ENCODE measurements at places on chromosomes 2 and 18.

- no peak for DNase-seq
Observed at GRCh38 chr2:226491112-226491511, 308.5 kb downstream of the IRS1 start.

- DNase-seq = no peak
Observed at GRCh38 chr2:63680455-63680854, 91.7 kb downstream of the MDH1 start.

DNA sequence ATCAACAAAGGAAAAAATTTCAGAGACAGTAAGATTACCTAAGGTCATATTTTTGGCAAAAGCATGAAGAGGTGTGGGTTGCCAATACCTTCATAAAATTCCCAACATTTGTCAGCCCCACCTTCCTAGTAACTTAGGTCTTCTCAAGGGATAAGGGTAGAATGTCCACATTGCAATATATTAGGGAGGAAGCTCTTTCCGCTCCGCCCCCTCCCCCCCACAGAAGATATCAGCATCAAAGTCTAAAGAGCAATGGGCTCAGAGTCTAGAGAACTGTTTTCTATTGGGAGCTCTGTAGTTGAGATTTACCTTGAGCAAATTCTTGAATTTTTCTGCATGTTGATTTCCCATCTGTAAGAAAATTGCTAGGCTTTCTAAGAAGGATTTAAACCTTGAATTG lies 200.3 kb downstream of the CD226 start:
- DNase-seq = no peak

DNA sequence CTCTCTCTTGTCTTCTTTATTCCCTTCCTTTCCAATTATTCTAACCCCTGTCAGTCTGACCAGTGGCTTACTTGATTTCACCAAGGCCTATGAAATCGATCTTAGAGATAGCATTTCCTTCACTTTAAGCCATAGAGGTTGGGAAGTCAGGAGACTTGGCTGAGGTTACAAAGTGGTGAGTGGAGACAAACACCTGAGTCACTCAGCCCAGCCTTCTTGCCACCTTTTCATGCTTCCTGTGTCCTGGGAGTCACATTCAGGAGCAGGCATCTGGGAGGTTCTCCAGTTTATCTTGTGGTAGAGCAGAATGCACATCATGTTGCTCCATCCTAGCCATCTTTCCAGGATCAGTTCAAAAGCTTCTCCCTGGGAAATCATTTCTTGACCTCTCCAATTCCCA lies 59.1 kb downstream of the VSNL1 start:
- no peak for DNase-seq

DNA sequence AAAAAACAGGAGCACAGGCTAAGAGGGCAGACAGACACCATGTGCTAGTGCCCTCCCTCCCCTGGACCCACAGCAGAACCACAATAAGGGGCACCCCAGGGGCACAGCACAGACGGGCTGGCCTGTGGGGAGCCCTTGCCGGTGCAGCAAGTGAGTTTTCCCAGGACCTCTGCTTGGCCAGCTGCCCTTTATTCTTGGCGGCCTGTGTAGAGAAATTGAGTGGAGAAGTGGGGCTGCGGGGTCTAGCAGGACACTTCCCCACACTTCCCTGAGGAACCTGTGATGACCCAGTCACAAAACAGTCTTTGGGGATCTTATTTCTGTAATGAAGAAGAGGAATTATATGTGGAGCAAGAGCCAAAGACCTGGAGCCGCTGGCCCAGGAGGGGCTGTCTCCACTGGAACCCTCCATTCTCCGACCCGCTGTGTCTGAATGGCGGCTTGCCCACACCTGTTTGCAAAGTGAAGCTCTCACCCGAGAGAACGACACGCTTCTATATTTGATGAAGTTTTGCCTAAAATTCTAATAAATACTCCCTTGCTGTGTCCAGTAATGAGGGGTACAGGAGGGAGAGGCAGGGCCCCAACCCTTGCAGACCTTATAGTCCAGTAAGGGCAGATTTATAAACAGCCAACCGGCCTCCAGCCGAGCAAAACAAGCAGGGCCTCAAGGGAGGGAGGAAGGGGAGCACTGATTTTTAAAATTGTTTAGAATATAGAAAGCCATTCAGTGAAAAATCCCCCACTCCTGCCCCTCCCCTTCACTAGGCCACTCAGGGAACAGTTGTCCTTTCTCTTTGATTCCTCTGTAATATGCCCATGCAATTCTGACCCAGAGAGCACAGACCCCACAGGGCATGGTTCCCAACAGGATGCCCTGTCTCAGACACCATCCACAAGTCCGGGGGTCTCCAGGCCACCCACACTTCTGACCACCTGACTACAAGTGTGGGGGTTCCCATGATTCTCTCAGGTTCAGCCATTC lies 44.7 kb upstream of the SNED1 start:
- DNase-seq = no peak

GRCh38 chr2:121212661-121213325 lies 72.2 kb downstream of the TFCP2L1 start:
- no peak for DNase-seq

All from renal cortex interstitium (tissue), 15 donors.